ENCODE measurements at places on chromosomes 3 and 15.

DNA sequence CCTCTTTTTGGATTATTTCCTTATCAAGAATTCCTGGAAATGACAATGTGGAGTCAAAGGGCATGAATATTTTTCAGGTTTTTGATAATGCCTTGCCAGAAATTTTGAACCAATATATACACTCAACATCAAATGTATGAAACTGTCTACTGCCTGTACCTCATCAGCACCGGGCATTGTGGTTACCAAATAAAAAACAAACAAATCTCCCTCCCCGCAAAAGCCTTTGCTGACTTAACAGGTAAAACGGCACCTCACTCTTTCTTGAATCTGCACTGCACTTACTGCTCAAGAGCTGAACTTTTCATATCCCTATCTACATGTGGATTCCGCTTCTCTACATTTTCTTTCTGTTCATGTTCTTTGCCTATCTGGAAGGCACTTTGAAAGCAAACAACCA lies 134.5 kb upstream of the PRICKLE2 start:
- DNase-seq = no peak

GRCh38 chr3:122985539-122985938 lies 42.0 kb downstream of the SEMA5B start:
- DNase-seq = no peak

GRCh38 chr3:81217101-81217500 lies 544.3 kb downstream of the GBE1 start:
- no peak for DNase-seq

DNA sequence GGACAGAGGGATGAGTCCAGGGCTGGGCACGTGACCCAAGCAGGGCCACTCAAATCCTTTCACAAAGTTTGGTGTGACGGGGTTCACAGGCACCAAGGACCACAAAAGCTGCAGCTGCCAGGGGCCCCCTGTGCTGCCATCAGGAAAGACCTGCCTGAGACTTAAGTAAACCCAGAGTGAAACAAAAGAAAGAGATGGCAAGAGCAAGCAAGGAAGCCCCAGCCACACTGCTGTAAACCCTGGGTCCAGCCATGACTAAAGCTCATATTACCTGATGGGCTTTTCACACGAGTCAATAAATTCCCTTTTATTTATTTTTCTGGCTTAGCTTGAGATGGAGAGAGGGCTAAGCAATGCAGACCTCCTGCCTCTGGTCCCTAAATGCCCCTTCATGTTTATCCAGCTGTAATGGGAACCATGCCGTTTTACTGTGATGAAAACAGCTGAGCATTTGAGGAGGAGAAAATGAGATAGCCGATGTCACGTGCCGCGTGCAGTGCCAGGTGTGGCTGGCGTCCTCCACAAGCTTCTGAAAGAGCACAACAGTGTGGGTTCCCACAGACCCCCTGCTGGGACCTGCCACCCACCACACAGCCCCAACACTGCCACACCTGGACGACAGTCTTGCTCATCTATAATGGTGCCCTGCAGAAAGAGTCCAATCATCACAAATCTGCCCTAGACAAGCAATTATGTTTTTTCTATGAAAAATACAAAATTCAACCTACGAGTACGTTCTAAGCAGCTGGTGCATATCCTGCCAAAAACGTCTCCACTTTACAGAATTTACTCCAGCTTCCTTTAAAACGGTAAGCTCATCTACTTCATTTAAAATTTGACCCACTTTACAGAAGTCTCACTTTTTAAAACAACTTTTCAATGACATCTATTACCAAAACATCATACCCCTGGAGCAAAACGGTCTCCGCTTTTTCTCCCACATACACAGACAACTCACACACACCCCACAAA lies 34.2 kb downstream of the ADAMTS17 start:
- DNase-seq = no peak

- DNase-seq = no peak
Measured at GRCh38 chr3:157069846-157070677, 89.9 kb downstream of the CCNL1 start.

DNA sequence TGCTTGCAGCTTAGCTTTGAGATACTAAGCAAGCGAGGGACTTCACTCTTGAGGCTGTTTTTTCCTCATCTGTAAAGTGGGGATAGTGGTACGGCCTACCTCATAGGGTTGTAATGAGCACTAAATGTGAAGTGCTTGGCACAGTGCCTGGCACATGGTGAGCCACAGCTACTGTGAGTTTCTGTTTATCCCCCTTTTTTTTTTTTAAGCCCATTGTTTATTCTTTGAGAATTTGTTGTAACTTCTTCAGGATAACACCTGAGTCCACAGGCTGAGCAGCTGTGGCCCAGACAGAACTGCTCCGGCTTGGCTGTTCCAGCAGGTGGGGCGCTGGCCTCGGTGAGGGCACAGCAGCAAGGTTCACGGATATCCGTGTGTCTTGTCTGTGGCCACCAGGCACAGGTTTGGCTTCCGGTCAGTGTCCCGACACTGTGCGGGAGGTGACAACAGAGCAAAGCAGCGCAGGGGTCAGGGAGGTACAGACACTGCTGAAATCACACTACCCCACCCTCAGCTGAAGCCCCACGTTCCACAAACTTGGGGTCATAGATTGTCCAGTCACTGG lies 7.3 kb upstream of the ISG20 start:
- DNase-seq = no peak

- DNase-seq = no peak
Measured at GRCh38 chr3:171353423-171353822, 106.8 kb downstream of the TNIK start.

DNA sequence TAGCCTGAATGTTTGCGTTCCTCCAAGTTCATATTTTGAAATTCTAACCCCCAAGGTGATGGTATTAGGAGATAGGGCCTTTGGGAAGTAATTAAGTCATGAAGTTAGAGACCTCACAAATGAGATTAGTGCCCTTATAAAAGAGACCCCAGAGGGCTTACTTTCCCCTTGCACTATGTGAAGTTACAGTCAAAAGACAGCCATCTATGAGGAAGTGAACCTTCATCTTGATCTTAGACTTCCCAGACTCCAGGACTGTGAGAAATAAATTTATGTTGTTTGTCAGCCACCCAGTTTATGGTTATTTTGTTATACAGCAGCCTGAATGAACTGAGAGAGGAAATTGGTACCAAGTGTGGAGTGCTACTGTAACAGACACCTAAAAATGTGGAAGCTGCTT lies 74.4 kb downstream of the DAPK2 start:
- DNase-seq = no peak

- no peak for DNase-seq
Measured at GRCh38 chr3:48966367-48966766, 23.7 kb upstream of the P4HTM start.

All from COLO829 (cell line).